ENCODE measurements at places on chromosomes 4 and X.

GRCh38 chr4:110787707-110788106 lies 164.8 kb upstream of the PITX2 start:
- DNase-seq: no peak

- DNase-seq: no peak
Measured at GRCh38 chrX:27968352-27968751, 12.9 kb downstream of the DCAF8L1 start.

GRCh38 chr4:153787061-153787560 lies 1.8 kb downstream of the SFRP2 start:
- no peak for DNase-seq

GRCh38 chrX:121120690-121121605 lies 73.5 kb downstream of the GLUD2 start:
- no peak for DNase-seq

DNA sequence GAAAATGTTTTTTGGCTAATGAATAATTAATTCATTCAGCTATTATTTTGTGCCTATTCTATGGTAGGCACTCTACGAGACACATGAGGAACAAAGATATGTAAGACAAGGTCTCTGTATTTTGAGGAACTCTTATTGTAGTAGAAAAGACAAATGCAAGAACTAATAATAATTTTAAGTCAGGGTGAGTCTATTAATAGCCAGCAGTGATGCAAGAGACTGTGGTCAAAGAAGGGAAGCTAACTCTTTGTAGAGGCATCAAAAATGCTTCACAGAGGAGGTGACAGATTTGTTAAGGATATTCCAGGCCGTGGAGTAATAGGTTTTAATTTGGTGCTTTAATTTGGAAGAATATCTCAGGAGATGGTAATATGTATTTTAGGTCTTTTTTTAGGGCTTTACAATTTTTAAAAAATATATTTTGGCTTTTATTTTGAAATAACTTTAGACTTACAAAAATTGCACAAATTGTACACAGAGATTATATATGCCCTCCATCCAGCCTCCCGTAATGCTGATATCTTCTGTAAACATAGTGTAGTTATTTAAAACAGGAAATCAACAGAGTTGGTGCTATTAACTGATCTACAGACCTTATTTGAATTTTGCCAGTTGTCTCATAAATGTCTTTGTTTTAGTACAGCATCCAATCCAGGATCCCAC lies 48.1 kb downstream of the DCLK2 start:
- no peak for DNase-seq

DNA sequence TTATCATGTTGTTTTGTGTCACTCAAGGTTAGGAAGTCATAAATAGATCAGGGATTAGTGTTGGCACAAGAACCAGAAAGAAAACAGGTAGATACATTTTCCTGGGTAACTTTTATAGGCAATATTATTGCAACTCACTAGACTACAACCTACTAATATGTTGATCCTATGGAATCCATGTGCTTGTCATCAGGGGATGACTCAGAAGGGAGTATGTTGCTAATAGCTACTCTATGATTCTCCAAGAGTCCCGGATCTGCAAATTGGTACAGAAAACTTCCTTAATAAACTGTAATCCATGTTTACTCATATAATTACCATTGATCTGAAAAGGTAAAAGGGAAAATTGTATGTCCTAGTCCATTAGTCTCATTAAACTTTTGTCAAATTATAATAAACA lies 11.7 kb upstream of the GNRHR start:
- no peak for DNase-seq

DNA sequence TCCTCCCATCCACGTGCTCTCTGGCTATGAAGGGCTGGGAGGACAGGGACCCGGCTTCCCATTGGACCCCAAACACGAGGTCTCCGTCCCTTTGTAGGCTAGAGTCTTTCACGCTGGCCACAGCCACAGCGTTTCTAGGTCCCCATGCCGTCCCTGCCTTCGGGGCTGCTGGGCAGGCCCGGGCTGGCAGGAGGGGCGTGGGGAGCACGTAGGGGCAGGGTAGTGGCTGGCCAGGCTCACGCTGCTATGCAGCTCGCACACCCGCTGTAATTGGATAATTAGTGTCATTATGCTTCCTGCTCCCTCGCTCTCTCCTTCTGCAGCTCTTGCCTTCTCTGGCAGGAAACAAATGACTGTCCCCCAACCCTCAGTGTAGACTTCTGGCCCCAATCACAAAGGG lies 9.8 kb downstream of the ATP2B3 start:
- DNase-seq: no peak

DNA sequence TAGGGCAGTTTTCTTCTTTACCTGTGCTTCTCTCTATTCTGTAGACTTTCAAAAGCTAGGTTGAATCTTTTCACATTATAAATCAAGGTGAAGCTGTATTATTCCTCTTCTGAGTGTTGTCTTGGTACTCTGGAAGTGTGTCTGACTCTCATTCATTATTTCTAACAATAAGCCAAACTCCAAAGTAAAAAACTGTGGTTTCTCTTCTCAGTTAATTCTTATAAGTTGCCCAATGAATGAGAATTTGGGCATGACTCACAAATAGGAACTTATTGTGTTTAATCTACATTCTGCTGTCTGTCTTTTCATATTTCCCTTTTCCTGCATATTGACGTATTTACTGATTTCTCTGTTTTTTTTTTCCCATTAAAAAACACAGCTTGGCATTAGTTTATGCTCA lies 714.5 kb downstream of the CCSER1 start:
- no peak for DNase-seq

GRCh38 chr4:70577220-70577927 lies 14.7 kb upstream of the AMBN start:
- DNase-seq: no peak

GRCh38 chrX:44997282-44997812 lies 124.4 kb downstream of the KDM6A start:
- no peak for DNase-seq

DNA sequence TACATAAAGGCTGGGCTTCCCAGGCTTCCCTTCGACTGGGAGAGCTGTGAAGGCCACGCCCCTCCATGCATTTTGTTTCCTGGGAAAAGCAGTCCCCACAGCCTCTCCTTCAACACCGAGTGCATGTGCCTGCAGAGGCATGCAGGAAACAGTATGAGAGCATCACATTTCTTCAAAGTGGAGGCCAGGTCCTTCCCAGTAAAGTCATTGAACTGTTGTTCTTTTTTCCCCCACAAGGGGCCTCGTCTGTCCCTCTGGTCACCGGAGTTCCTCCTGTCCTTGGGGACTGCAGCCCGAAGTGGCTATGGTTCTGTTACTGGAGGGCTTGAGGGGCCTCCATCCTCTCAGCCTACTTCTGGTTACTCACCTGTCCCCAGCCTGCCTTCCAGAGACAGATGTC lies 56.0 kb downstream of the RAI2 start:
- DNase-seq: no peak

DNA sequence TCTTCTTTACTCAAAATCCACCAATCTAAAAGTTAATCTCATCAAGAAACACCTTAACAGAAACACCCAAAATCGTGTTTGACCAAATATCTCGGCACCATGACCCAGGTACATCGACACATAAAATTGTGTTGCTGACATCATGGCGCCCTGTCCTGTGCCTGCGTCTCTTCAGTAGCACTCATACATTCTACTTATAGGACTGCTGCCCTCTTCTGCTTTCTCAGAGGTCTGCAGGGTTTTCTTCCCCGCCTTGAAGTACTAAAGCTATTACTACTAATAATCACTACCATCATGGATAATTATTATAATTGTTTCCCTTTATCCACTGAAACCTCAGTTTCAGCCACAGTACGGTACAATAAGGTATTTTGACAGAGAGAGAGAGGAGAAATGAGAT lies 1403.1 kb upstream of the TENM3 start:
- DNase-seq: no peak

DNA sequence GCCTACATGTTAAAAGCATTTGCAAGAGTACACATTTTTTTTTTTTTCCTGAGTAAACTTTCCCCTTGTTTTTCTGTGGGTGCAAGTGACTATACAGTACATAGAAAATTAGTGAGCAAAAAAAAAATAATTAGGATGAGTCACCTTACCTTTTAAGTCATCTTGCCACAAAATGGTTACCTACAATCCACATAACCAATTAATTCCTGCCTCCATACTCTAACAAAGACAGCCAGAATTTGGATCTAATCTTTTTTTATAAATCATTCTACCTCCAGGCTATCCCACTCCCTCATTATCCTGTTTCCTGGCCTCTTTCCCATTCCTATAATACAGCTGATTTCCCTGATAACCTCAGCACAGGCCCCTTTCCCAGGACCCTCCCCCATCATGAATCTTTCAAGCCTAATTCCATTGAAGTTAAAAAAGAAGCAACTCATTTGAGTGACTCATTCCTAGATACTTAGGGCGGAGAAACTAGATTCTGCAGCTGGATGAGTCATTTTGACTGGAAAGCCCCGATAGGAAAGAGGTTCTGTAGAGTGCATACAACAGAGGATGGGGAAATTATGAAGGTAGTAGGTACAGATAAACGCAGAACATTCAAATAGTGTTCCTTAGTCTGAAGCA lies 128.2 kb downstream of the C4orf51 start:
- DNase-seq: no peak

DNA sequence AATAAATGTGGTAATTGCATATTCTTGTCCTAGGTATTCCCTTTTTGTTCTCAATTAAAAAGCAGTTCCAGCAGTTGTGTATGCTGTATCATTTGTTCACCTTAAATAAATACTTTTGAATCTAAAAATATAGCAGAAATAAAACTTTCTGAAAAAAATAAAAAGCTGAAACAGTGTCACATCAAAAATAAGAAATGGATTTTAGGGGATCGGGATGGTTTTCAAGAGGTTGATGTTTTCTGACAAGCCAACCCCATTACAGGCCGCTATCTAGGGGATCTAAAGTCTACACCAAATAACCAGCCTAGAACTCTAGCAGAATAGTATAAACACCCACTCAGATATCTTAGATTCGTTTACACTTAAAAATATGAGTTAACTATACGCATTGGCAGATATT lies 95.4 kb upstream of the MAML3 start:
- no peak for DNase-seq

DNA sequence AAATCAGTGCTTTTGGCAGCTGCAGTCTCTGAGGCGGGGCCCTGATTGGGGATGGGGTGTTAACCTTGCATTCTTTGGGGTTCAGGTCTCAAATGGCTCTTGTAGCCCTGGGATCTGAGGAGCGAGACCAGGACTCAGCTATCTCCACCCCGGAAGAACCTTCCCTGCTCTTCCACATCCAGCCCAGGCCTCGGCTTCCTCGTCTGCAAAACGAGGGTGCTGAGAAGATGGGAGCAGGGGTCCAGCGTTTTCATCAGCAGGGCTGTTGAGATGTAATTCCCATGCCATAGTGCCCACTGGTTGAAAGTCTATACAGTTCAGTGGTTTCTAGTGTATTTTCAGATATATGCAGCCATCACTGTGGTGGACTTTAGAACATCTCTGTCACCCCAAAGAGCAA lies 34.6 kb upstream of the WFS1 start:
- no peak for DNase-seq

- no peak for DNase-seq
Measured at GRCh38 chr4:90118527-90119195, 8.5 kb upstream of the CCSER1 start.

All from stimulated activated CD4-positive, alpha-beta T cell treated with anti-CD3 and anti-CD28 coated beads, Interleukin-1b, Interleukin-23, amount 100 ng/mL, for 4 hours (primary cell).